ENCODE measurements at places on chromosomes 2 and 18.

DNA sequence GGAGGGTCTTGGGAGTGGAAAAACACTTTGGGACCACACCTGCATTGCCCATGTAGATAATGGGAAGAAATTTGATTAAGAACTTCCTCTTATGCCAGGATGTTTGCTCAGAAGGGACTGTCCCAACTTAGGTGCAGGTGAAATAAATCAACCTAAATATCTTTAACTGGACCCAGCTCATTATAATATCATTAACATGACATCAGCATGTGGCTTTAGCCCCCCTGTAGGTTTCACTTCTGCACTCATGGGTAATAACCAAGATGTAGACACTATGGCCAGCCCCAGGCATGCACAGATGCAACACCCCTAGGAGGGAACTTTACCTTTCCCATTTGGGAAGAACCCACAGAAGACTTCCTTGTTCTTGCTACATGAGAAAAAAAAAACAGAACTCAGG, 227.4 kb upstream of the ZNF804A start:
- DNase-seq = no peak

DNA sequence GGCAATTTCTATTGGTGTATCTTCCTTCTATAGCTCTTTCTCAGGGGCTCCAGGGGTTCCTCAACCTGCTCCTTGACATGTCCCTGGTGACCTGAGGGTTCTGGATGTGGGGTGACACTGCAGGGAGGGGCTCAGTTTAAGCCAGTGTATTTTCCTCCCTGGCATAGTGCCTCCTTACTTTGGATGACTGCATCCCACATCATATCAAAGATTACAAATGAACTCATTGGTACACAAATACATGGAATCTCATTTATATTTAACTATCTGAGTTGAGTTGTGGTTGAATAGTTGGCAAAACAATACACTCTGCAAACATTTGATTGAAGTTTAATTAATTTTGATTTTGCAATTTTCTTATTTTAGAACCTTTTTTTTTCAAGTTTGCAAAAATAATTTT, 268.2 kb upstream of the SKOR2 start:
- no peak for DNase-seq

GRCh38 chr2:71607151-71607889, 154.0 kb downstream of the DYSF start:
- peak; percentile 8 for DNase-seq

DNA sequence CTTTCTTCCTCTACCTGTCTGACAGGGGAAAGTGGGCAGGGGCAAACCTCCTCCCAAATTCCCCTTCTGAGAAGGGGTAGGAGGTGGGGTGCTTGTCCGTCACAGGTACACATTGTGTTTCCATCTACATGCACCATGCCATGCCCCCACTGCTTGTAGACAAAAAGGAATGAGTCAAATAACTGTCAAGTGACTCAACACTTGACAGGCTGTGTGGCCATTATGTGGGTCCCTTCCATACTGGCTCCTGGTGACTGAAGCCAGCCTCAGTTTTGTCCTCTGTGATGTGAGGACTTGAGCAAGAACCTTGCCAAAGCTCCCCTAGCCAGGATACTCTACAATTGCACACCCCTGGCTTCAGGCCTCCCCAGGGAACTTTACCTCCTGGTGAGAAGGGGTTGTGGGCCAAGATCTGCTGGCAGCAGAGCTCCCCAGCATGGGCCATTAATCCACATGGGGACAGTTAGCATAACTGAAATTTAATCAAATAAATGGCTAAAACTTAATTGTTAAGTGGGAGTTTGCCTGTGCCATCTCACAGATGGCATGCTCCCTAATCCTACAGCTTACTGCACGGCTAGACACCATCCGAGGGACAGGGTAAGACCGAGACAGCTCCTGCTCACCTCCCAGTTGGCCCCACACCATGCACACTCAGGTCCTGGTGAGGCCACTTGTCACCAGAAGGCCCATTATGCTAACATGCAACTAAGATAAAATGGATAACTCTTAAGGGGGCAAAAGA, 140.2 kb downstream of the BCL11A start:
- DNase-seq = no peak

DNA sequence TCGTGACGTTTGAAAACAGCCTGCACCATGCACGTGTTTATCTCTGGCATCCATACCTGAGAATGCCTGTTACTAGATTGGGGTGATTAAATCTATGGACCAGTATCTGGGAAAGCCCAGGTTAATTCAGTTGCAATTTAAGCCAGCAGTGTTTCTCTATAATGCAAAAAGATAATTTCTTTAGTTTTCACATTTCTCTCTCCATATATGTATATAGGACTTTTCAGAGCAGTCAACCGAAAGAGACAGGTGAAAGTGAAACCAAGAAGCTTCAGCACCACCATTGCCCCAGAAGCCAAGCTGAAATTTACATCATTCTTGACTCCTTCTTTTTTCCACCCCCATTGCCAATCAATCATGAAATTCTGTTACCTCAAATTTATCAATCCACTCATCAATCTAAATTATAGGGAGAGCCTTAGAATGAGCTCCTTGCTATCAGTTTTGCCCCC, 2.7 kb upstream of the LRP2 start:
- DNase-seq = no peak

DNA sequence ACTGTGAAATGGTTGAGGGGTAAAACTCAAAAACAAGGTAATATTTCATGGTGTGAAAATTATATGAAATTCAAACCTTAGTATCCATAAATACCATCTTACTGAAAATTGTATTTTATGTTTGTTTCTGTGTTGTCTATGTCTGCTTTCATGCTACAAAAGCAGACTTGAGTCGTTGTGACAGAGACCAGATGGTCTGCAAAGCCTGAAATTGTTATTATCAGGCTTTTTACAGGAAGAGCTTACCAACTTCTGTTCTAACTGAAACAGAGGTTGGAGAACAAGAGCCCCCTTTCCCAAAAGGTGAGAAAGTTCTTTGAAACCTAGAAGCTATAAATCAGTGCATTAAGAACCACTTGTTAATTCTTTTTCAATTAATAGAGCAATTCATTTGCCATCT, 110.0 kb downstream of the COL4A4 start:
- DNase-seq = no peak

GRCh38 chr2:190701586-190701985, 52.7 kb downstream of the NAB1 start:
- no peak for DNase-seq

GRCh38 chr2:63424329-63425078, 163.8 kb downstream of the WDPCP start:
- no peak for DNase-seq

- DNase-seq = peak; percentile 59
Measured at GRCh38 chr2:85066874-85067351, 66.3 kb upstream of the TCF7L1 start.

- no peak for DNase-seq
Measured at GRCh38 chr2:150143087-150143536, 344.4 kb downstream of the RND3 start.

DNA sequence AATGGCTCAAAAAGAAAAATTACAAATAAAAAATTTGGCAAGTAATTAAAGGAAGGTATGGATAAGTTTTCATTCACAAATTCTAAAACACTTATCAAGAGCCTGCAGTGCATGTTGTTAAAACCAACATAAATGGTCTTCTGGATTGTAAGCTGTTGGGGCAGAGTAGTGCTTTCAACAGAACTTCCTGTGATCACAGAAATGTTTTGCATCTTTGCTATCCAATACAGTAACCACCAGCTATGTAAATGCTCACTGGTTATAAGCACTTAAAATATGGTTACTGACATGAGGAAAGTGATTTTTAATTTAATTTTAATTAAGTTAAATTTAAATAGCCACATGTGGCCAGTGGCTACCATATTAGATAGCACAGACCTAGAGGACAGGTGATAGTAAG, 133.1 kb downstream of the NBAS start:
- DNase-seq = no peak

GRCh38 chr2:144501118-144501517, 18.8 kb downstream of the ZEB2 start:
- DNase-seq = no peak

DNA sequence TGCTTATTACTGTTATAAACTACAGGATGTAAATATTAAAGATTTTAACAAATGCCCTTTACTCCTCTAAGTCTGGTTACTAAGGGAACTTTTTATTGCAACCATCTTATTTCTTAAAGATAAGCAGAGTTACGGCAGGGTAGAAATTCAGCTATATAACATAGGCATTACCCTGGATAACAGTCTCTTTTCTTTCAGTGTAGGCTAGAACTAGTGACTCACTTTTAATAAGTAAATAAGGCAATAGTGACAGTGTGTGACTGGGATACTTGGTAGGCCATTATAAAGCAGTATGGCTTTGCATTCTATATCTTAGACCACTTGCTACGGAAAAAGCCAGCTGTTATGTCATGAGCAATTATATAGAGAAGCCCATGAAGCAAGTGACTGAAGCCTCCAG, 1041.0 kb upstream of the NRXN1 start:
- no peak for DNase-seq

GRCh38 chr2:114534116-114535084, 92.0 kb downstream of the DPP10 start:
- no peak for DNase-seq

DNA sequence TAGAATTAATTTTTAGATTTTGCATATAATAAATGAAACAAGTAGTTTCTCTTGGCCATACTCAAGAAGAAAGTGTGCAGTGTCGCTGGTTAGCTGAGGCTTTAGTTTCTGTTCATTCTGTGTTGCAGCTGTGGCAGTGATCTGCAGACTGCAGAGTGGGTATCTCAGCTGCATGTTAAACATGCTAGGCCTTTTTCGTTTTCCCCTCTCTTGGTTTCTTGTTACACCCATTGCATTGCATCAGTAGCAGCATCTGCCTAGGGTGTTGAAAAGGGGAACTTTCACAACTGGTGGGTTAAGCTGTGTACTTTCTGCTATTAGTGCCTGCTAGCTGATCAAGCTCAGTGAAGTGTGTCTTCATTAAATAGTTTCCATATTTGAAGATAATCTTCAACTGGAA, 51.3 kb downstream of the ACSL3 start:
- DNase-seq = no peak

DNA sequence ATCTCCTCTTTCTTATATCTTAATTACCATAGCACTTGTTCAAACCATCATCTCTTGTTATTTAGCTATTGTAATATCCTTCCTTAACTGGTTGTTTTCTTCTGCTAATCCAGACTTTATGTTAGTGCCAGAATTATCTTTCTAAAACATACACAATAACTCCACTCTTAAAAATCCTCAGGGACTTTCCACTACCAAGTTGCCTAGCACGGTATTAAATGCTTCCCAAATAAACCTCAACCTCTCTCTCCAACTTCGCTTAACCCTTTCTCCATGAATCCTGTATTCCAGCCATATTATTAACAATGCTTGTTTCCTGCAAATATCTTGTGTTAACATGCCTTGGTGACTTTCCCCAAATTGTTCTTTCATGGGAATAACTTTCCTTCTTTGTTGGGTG, 84.5 kb downstream of the FAM228A start:
- DNase-seq = no peak

GRCh38 chr2:104755026-104755878, 98.7 kb upstream of the POU3F3 start:
- no peak for DNase-seq

- no peak for DNase-seq
Measured at GRCh38 chr2:4831751-4832150, 860.4 kb upstream of the SOX11 start.

GRCh38 chr2:46706264-46706983, 209.2 kb downstream of the MCFD2 start:
- no peak for DNase-seq

DNA sequence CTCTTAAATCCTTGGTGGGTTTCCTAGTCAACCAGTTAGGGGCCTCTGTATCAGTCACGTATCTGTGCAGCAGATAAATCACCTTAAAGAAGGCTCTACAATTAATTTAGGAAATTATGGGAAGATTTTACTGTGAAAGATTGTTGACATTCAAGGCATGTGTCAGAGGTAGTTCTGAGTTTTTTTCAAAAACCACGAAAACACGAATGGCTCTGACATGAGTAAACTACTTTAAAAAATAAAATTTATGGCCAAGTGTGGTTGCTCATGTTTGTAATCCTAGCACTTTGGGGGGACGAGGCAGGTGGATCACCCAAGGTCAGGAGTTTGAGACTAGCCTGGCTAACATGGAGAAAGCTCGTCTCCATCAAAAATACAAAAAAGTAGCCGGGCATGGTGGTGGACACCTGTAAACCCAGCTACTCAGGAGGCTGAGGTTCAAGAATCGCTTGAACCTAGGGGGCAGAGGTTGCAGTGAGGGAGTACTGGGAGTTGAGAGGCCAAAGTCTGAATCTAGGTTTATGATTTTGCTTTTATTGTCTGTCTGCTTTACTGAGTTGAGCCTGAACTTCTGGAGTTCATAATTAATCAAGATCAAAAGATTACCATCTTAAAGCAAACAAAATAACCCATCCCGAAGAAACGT, 77.1 kb downstream of the SPRED2 start:
- DNase-seq = no peak

GRCh38 chr2:102147935-102148334, 5.4 kb downstream of the IL1R1 start:
- DNase-seq = peak; percentile 59

- DNase-seq = no peak
Measured at GRCh38 chr2:134452042-134452733, 198.3 kb downstream of the MGAT5 start.

GRCh38 chr2:76491503-76491902, 780.8 kb upstream of the GCFC2 start:
- DNase-seq = no peak

DNA sequence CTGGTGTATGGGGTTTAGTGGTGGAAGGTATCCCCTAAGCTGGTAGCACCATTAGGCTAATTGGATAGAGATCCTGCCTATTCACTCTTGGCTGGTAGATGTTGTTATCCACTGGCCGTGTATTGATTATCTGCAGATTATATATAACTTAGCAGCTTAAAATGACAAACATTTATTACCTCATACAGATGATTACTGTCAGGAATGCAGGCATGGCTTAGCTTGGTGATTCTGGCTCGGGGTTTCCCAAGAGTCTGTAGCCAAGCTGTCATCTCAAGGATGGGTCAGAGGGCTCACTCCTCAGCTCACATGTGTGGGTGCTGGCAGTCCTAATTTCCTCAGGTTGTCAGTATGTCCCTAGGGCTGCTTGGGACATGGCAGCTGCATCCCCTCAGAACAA, 465.8 kb downstream of the PARD3B start:
- no peak for DNase-seq

GRCh38 chr18:13051950-13052349, 60.8 kb downstream of the CEP192 start:
- DNase-seq = no peak

DNA sequence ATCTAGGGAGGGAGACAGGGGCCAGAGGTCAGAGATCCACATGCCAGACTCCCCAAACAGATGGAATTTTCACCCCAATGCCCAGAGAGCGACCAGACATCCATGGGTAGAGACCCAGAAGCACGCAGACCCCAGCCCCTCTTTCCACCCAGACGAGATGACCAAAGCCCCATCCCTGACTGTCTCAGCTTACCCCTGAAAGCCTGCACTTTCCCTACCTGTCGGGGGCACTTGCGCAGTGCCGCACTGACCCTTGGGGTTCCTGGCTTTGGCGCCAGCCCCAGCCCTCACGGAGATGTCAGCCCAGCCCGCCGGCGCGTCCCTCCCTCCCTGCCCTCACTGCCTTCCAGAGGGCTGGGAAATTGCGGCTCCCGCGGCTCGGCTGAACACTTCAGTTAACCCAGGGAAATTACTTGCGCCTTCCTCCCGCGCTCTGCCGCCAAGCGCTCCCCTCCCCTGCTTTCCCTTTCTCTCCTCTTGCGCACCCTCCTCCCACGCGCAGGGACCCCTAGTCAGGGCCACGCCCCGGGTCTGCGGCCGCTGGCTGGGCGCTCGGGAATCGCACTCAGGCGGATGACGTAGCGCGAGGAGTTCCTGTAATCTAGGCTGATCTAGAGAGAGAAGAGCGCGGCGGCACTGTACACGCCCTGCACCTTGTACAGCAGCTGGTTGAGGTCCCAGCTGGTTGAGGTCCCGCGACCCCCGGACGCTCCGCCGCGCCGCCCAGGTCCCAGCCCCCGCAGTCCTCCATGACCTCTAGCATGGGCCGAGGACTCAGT, 12.0 kb downstream of the ALPG start:
- no peak for DNase-seq

Measured in gastrocnemius medialis (tissue), 4 donors.